ENCODE measurements at places on chromosomes 7 and 10.

GRCh38 chr7:35257251-35258124 lies 3.6 kb upstream of the TBX20 start:
- no peak for DNase-seq

GRCh38 chr10:97182288-97182990 lies 3.3 kb downstream of the SLIT1 start:
- no peak for DNase-seq

DNA sequence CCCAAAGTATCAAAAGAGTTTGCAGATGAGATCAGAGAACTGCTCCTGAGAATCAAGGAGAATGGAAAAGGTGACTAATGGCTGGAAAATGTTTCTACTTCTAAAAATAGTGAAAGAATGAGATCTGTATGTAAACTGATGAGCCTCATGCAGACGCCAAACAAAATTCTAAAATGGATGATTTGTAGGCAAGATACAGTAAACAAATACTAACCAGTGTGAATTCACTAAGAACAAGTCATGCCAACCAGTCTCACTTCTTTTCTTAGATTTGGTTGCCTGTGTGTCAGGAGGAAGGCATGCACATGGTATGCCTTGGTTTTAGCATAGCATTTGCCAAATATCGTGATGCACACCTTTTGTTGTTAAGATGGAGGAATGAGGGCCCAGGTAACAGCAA lies 94.9 kb upstream of the PIK3CG start:
- no peak for DNase-seq

- DNase-seq = no peak
Observed at GRCh38 chr10:130141460-130141859, 5.3 kb downstream of the GLRX3 start.

- no peak for DNase-seq
Observed at GRCh38 chr10:3235996-3236510, 63.5 kb upstream of the PITRM1 start.

DNA sequence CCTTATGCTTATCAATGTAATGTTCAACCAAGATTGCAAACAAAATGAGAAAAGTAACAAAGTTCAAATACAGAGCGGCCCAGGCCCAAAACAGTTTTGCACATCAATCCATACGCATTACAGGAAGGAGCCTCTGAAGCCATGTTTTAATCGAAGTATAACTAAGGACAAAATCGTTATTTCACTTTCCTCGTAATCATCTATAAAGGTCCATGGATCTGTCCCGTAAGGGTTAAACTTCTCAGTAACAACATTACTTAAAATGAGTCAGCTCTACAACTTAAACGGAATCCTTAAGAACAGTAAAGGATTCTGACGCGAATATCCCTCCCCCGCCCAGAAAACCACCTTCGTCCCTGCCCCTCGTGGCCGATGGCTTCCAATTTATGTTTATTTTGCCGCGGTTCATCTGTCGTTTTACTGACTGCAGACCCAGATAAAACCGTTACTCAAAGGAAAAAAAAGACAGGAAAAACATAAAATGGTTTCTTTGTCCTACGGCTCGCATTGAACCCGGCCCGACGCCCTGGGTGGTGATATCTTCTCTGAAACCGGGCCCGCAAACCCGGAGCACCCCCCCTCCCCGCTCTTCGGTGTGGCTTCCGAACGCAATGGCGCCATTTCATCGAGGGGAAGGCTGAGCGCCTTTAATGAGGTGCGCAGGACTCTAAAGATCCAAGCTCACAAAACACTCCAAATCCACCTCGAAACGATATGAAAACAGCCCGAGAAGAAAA lies 1.1 kb downstream of the HNRNPA2B1 start:
- DNase-seq = peak; percentile 28

DNA sequence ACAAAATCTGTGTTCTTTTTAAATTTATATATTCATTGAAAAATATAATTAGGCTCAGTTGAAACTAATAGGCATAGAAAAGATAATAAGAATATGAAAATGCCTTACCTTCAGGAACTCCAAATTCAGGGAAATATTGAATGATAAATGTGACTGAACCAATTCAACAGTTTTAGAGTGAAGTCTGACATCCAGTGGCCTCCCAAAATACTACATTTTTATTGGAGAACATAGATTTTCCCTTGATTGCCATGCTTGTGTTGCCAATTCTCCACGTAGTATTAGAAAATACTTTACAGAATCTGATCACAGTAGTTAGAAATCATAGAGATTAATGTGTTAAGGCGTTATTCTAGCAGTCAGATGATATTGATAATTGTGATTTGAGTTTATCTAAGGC lies 1246.7 kb downstream of the GATA3 start:
- DNase-seq = no peak

GRCh38 chr7:149714910-149715471 lies 58.4 kb downstream of the ZNF467 start:
- peak; percentile 58 for DNase-seq

- DNase-seq = no peak
Observed at GRCh38 chr7:117008886-117009531, 55.7 kb downstream of the ST7 start.

GRCh38 chr7:14579971-14580370 lies 322.6 kb downstream of the DGKB start:
- DNase-seq = no peak

DNA sequence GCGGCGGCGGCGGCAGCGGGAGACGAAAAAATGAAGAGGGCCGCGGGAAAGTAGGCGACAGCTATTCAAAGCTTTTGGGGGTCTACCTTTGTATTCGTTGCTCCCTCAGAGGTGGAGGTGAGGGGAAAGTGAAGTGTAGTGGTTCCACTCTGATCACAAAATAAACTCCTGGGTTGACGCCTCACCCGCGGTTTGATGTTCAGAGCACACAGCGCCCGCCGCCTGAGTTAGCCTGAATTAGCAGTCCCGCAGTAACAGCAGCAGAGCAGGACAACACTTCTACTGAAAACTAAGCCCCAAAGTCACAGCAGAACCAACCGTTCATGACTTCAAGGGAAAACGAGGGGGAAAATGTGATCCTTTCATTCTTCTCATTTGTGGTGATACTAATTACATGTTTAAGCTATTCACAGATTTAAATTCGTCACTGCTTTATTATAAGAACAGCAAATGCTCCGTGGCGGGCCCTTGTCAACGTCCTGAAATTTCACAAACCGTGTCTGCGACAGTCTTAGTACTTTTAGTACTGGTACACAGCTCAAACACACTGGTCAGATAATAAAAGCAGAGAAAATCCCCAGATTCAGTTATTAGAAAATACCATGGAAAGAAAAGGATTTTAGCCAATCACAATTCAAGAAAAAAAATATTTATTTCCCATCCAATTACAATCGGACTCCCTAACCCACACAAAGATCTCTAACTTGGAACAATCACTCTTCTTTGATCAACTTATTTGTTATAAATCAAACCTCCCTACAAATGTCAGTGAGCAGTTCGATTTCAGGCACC lies 563 bp upstream of the JMJD1C start:
- DNase-seq = no peak

DNA sequence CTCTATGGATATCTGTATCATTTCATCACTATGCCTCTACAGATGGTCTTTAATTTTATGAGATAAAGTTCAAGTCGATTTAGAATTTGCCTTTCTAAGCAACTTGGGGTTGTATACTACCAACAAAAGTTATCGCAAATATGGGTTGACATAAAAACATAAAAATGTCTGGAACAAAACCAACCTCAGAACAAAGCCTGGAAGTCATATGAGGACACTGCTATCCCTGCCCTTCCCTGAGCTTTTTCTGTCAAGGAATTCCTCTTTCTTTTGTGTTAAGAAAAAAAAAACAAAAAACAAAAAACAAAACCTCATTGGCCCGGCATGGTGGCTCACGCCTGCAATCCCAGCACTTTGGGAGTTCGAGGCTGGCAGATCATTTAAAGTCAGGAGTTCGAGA lies 319.3 kb downstream of the CAMK1D start:
- no peak for DNase-seq

DNA sequence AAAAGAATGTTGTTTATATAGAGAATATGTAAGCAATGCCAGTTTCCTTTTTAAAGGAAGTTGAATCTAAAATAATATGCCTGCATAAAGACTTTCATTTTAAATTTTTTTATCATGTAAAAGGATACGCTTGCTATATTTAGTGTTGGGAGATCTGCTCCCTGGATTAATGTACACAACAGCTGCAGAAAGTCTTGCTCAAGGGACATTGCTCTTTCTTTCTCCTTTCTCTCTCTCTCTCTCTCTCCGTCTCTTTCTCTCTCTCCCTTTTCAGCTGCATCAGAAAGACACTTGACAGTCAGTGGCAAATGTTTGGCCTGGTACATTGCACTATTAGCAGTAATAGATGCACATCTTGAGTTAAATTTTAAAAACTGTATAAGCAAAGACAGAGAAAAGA lies 739 bp downstream of the MYPN start:
- DNase-seq = no peak

DNA sequence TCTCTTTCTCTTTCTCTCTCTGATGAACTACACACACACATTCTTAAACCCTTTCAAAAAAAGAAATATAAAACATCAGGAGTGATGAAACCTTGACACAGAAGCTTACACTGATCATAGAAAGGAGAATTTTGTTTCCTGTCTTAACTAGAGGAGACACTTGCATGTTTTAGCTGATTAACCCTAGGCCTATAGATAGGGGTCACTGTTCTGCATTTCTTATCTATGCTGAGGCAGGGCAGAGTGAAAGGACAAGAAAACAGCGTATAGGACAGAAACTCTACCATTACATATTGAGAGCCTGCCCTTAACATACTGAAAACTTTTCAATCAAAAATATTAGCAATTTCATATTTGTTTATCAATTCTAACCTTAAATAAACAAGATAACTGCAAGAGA lies 680.6 kb upstream of the MBL2 start:
- no peak for DNase-seq

DNA sequence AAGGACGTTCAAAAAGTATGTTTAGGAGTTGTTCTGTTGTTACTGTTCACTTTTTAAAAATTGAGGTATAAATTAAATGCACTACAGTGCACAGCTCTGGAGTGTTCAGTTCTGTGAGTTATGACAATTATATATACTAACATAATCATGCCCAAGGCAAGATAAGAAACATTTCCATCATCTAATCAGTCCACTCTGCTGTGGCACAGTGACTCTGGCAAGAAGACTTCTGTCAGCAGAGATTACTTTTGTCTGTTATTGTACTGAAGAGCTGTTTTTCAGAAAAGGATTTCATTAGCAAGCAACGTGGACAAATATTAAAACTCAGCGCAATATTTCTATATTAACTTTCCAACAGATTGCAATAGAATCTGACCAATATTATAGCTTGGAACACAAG lies 32.0 kb downstream of the ICA1 start:
- no peak for DNase-seq

DNA sequence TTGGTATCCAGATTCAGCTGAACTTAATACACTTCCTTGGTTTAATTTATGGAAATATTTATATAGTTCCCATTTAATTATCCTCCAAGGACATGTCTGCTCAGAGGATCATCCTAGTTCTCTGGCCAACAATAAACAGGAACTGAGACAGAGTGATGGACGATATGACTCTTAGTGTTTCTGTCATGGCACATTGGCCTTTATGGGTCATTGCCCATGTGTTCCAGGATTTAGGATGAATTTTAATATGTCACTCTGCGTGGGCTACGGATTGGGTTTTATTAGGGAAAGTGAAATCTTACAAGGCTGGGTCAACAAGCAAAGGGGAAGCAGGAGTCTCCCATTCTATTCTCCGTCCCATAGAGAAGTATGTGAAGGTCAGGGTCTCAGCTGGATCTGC lies 18.8 kb upstream of the TNPO3 start:
- DNase-seq = no peak

GRCh38 chr7:96718107-96719003 lies 8.7 kb upstream of the SEM1 start:
- no peak for DNase-seq

DNA sequence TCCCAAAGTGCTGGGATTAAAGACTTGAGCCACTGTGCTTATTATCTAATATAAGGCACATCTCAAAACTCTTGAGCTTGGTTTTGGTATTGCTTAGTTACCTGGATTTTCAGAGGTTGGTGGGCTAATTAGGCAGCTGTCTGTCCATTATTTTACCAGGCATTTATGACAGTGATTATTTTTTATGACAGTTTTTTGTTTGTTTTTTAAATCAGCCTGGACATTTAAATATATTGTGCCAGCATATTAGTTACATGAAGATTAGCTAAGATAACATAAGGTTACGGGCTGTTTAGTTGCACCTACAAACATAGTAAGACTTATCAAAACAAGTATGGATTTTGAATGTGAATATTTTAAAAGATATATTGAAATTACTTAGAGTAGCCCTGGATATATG lies 2.6 kb upstream of the ZRANB1 start:
- no peak for DNase-seq

- DNase-seq = no peak
Observed at GRCh38 chr7:135341049-135341448, 107.4 kb downstream of the STRA8 start.

DNA sequence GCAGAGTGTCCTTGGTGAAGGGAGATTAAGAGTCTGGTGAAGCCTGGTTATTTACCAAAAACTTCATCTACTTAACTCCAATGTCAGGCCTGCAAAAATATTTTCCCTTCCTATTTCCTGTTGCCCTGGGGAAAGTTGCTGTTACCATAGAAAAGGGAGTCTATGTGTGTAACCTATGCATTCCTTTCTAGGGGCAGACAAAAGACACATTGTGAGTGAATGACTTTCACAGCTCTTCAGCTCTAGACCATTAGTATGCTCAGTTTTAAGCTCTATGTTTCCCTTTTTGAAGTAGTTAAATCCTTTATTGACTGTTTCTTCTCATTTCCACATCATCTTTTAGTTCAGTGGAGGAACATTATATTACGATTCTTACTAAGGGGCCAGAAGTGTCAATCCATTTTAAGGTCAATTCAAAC lies 45.6 kb upstream of the SGCE start:
- no peak for DNase-seq

GRCh38 chr10:133293810-133294119 lies 14.9 kb downstream of the TUBGCP2 start:
- no peak for DNase-seq

- no peak for DNase-seq
Observed at GRCh38 chr10:75972491-75973276, 541.3 kb downstream of the LRMDA start.

DNA sequence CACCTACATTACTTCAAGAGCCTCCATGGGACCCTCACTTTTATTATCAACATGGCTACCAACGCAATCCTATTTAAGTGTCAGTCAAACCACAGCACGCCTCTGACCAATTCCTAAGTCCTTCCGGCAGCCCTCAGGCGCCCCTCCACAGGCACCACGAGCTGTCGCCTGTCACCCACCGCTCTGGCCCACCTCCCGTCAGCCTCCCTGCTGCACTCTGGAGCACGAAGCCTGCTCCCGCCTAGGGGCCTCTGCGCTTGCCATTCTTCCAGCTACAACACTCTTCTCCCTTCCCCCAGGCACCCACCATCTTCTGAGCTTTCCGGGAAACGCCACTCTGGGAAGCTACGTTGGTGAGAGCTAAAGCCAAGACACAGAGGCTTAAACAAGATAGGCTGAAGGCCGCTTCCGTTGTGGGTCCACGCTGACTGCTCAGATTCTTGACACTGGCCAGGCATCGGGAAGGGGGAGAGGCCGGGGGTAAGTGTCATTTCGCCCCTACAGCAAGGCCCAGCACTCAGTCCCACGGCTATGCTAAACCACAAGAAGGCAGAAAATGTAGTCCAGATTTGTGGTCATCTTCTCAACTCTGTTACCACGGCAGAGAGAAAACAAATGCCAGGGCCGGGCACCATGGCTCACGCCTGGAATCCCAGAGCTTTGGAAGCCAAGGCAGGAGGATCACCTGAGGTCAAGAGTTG lies 56.7 kb downstream of the GNA12 start:
- DNase-seq = no peak

All from activated CD4-positive, CD25-positive, alpha-beta regulatory T cell (primary cell).